Right forelimb (tissue), 1 donor: ENCODE measurements at places on chromosomes 6 and 20.
A peak's percentile ranks its signal among the peaks of the same experiment; 100 is the strongest.

GRCh38 chr6:3329393-3330051, 70.8 kb downstream of the PSMG4 start:
- DNase-seq = no peak

DNA sequence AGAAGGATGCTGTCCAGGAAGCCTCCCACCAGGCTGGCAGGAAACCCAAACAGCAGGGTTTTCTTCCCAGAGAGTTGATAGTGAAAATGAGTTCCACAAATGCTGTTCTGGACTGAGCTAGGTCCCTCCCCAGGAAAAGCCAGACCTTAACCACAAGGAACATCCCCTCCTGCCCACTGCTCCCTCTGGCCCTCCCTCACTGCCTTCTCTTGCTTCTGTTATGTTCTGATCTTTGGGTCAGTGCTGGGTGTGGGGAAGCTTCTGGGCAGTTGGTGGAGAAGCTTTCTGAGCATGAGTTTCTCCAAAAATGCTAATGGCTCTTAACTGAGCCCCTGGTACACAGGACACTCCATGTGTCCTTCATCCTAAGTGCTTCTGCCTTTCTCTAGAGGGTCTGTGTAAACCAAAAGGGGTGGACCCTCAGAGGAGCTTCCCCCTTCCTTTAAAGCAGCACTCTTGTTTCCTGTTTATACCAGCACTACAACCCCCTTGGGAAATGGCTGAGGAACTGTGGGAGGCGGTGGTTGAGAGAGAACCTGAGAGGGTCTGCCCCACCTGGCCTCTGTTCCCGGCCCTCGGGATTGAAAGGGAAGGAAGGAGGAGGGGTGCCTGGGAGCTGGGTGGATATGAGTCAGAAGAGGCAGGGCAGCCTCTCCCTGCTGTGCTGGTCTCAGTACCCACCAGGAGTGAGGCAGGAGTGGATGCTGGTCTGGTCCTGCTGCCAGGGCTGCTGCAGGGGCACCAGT, 42.0 kb downstream of the CDS2 start:
- no peak for DNase-seq

DNA sequence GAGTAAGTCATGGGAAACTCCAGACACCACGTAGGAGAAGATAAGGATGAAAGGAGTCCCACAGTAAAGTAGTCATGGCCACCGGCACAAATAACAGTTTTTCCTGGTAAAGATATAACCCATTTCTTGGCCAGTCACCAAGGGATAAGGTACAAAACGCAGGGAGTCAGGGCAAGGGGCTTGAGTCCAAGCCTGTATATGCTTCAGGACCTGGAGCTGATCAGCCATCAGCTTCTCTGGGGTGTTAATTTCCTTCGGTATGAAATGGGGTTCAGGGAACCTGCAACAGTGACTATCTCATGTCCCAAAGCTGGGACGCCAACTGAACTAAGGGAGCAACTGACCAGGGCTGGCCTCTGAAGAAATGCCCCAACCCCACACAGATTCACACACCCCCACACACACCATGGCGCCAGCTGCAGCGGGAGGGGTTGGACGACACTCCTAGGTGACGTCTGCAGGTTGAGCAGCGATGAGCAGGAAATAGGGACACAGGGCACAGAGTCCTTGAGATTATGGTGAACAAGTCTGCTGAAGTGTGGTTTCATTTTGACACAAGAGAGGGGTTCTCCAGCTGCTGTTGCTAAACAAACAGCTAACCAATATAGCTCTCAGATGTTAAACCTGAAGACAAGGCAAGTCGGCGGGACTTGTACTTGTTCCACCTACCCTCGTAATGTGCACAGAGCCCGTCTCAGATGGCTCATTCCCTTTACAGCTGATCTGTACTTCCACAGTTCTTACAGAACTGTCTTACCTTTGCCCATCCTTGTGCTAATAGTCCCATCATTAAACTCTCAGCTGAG, 7.4 kb upstream of the ADTRP start:
- peak; percentile 20 for DNase-seq

GRCh38 chr6:165877192-165877591, 214.2 kb upstream of the PDE10A start:
- no peak for DNase-seq

DNA sequence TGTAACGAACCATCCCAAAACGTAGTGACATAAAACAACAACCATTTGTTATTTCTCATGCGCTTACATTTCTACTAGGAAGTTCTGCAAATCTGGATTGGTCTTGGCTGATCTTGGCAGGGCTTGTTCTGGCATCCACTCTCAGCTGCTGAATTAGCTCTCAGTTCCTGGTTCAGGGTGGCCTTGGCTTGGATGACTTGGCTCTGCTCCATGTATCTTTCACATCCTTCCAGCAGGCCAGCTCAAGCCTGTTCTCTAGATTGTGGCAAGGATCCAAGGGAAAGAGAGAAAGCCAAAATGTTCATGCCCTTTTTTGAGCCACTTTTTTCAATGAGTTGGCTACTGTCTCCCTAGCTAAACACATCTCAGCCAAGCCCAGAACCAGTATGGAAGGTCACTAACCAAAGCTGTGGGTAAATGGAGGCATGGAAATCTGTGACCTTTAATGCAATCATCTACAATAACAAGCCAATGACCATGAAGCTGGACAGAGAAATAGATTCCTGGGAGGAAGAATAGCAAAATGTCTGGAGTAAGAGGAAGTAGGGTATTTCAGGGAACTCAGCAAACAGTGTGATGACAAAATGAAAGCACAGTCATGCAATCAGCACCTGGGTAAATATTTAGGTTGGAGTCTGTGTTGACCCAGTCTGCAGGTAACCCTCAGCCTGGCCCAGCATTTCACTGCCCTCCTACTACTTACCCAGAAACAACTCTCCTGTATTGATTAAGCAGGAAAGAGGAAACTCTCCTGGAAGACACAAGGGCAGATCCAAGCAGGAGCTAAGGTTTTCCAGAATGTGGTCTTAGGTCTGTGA, 32.7 kb upstream of the SNAP25 start:
- DNase-seq = no peak

GRCh38 chr6:45645302-45645701, 267.6 kb upstream of the SUPT3H start:
- DNase-seq = no peak

DNA sequence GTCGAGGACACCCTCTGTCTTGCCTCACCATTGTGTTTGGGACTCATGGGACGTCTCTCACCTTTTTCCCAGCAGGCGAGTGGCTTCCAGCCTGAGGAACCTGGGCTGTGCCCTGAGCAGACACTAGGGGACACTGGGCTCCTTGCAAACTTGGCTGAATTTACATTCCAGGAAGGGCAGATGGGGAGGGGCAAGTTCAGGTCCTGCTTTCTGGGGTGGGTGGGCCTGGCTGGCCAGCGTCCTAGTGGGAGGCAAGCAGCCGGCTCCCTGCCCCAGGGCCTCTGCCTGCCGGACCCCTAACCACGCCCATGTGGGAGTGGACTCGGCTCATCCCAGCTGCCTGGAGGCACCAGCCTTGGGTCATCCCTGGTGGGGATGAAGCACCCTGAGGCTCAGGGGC, 48.2 kb upstream of the MLN start:
- DNase-seq = no peak

GRCh38 chr20:62861726-62862336, at the start of gene TCFL5:
TCFL5 (minus strand) TSS chr20:62861822; CDS start chr20:62861670, 152 bp downstream.
- DNase-seq = peak; percentile 97

- no peak for DNase-seq
These were observed 80.5 kb downstream of the YTHDF1 start for GRCh38 chr20:63135411-63135810.

- no peak for DNase-seq
These were observed 19.6 kb downstream of the DYNLT1 start for GRCh38 chr6:158624684-158625682.

GRCh38 chr6:119308048-119308570, 41.5 kb downstream of the MAN1A1 start:
- DNase-seq = no peak
